ENCODE measurements at places on chromosomes 2 and 18.

DNA sequence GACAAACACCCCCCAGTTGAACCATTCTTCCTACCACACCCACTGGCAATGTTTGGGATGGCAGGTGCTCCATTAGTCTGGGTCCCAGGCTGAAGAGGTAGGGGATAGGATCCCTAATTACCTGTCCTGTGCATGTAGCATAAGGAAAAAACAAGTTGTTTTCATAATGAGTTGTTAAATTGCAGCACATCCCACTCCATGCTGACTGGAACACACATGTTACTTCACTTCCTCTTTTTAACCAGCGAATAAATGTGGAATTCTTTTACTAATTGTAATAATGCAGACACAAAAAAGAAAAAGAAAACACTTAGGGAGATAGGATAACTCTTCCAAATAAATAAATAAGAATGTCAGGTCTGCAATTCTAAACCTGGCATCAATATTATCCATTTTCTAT is 11.8 kb upstream of the CBLN2 start:
- no peak for DNase-seq

DNA sequence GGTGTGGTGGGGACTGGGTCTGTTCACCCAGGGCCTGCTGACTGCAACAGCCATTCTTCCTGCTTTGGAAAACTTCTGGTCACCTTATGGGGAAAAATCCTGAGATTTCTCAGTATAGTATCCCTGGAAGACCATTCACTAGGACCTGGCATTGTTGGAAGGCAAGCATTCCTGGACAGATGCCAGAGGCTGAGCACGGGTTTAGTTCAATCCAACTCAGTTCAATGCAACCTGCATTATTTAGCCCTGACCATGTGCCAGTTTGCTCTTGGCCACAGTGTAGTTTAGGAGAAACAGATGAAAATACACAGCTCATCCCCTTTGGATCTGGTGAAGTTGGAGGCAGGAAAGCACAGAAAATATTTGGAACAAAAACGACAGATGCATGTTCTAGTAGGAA is 95.9 kb downstream of the LPIN1 start:
- DNase-seq = no peak

DNA sequence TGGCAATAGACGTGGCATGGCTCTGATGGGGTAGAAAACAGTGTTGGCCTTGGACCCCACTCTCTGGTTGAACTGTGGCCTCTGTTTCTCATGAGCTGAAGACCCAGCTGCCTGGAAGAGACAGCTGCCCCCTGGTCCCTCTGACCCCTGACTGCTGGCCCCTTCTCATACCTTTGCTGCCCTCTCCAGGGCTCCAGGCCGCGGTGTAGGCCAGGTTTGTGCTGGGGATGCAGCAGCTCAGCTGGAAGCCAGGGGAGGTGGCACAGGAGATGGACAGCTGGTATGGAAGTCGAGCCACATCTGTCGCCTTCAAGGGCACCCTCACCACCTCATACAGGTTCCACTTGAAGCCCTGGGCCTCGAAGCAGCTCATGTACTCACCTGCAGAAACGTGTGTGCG is 31.7 kb upstream of the SELENOI start:
- DNase-seq = no peak

DNA sequence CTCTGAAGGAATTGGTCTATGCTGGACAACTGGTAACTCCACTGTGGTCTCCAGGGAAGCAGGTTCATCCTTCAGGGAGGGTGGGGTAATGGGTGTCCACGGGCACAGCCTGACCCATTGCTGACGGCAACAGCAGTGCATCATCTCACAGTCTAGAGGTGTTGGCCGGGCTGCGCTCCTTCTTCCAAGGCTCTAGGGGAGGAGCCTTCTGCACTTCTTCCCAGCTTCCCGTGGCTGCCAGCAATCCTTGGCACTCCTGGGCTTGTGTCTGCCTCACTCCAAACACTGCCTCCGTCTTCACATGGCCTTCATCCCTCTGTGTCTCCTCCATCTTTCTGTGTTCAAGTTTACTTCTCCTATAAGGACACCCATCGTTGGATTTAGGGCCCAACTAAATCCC is 166.2 kb downstream of the CTIF start:
- DNase-seq = no peak

DNA sequence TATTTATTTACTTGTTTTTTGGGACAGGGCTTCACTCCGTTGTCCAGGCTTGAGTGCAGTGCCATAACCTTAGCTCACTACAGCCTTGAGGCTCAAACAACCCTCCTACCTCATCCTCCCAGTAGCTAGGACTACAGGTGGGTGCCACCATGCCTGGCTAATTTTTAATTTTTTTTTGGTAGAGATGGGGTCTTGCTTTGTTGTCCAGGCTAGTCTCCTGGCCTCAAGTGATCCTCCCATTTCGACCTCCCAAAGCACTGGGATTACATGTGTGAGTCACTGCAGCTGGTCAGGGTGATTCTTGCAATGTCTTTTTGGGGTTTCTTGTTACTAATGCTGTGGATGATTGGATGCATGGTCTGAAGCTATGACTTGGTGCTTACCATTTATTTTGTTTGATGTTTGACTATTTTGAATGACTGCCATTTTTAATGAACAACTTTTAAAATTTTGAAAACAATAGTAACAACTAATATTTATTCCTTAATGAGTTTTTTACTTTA is 6.5 kb downstream of the CERS6 start:
- no peak for DNase-seq

GRCh38 chr18:64405161-64405560 is 256.3 kb upstream of the LINC00305 start:
- DNase-seq = no peak

DNA sequence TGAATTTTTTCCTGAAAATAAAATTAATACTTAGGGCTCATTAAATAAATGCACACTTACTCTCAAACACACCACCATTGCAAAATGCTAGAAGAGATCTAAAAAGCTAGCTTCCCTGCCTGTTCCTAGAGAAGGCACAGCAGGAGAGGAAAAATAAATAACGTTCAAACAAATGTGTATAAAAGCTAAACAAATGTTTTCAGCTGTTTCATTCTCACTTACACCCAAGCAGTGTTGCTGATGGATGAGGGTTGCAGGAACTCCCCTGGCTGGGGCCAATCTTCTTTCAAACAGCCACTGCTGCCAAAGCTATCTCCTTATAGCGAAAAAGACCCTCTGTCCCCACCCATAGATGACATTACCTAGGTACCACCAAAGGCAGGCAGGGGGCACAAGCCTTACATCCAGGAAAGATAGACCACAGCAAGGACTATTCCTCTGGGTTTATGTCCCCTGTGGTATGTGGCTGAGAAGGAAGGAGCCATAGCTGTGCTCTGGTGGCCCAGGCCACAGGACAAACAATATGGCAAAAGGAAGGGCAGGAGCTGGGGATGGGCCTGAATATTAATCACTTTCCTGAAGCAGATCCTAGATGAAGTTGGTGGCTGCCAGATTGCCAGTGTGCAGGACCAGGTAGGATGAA is 214.6 kb downstream of the TTC32 start:
- DNase-seq = no peak

- DNase-seq = no peak
Observed at GRCh38 chr18:46718501-46719341, 38.1 kb downstream of the ST8SIA5 start.

DNA sequence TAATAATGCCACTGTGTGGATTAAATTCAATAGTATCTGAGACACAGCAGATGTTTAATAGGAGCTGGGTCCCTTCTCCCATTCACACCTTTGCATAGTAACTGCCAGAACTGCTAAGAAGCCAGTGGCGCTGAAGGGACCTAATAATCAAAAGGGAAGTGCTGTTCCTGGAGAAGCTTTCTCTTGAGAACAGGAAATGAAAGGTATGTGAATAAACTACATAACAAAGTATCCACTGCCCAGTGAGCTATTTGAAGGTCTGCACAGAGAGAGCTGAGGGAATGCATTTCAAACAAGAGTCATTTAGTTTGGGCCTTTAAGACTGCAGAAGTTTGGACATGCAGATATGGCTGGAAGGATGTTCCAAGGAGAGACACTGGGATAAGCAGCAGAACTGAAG is 56.1 kb upstream of the KIDINS220 start:
- no peak for DNase-seq

DNA sequence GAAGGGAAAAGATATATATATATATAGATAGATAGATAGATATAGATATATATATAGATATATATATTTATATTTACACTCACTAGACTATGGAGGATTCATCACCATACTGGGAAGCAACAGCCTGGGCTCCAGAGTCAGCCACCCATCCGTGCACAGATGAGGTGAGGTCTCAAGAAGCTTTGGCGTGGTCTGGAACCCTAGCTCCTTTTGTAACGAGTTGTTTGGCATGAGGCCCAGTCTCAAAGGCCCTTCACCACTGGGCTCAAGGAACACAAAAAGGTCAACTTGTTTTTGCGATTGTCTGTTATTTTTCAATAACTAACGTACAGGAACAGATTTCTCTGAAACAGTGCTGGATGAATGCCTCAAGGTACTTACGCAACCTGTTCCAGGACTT is 448.7 kb downstream of the CMPK2 start:
- no peak for DNase-seq
